HFFc6 (cell line): ENCODE measurements at places on chromosomes 11 and 22. TPM values are rescaled to one million over a fixed set of nuclear protein-coding genes. Genes with fewer than 3 reads are reported as not detected.

Gene OR6M1
- total RNA-seq, result not detected in 2 replicates

Gene APLNR
- total RNA-seq, result not detected in 3 replicates

Gene SMIM35
- not detected in 3 replicates for total RNA-seq

Gene C11orf21
- not detected in 3 replicates for total RNA-seq

Gene PRAME
- not detected in 3 replicates for total RNA-seq

Gene KIRREL3
- 22.2 to 36.3 TPM (median 33.3 TPM) in 3 replicates for total RNA-seq

Gene PGA4
- total RNA-seq, result not detected in 3 replicates

Gene TSKU
- 9.5 to 10.7 TPM (median 10.5 TPM) in 3 replicates for total RNA-seq

Gene BTG4
- not detected in 3 replicates for total RNA-seq

Gene CCDC34
- 11.2 and 16.2 TPM in 2 replicates for total RNA-seq

Gene ENDOD1
- total RNA-seq, result 23.4 to 26.3 TPM (median 24.3 TPM) in 3 replicates

Gene TIMP3
- 369 to 579 TPM (median 485 TPM) in 3 replicates for total RNA-seq

DNA sequence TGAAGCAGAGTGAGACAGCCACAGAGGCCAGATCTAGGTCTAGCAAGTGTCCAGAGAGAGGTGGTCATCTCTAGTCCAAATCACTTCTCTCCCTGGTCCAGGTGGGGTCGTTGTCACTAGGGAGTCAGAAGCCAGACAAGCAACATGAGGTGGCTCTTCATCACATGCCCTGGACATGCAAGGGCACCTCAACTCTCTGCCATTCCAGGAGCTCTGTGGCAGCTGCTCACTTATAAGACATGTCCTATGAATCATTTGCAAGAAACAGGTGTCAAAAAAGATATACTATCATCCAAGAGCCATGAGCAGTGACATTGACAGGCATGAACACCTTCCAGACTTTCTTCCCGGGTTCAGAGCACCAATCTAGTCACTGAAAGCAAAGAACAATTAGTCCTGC lies 130.8 kb downstream of the GALNT18 start:
- H3K4me3 ChIP-seq, result no peak overlapping the region
- H3K36me3 ChIP-seq, result no peaks in the 10 kb centered on the region
- H3K27me3 ChIP-seq, result peaks cover 11% of the 10 kb centered on the region

GRCh38 chr11:57791321-57792059 lies 29.9 kb downstream of the CTNND1 start:
- H3K4me3 ChIP-seq, result no peak overlapping the region
- peaks cover 43% of the 10 kb centered on the region for H3K4me1 ChIP-seq
- H3K27me3 ChIP-seq, result no peaks in the 10 kb centered on the region; the same call in 1 of the 2 replicates
- DNase-seq, result no peak
- H3K27ac ChIP-seq, result 0 out of 2 replicates have a peak overlapping the region, but pooled peaks have one; percentile 56

DNA sequence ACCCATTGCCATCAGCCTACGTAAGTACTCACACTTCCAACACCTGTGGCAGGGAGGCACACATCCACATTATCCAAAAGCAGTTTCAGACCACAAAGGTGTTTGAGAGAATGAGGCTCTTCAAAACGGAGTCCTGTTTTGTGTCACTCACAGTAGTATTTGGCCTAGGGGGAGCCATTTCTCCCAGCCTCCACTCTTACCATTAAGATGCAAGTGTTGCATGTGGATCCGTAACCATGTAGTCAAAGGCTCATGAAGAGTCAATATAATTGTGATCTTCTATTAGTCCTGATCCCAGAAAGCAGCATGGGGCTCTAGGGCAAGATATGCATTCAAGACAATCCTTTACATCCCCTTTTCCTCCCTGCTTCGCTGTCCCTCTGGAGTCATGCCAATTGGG lies 41.5 kb downstream of the IL10RA start:
- DNase-seq, result no peak
- no peak overlapping the region for H3K27ac ChIP-seq
- H3K4me1 ChIP-seq, result no peaks in the 10 kb centered on the region
- peaks cover 30% of the 10 kb centered on the region for H3K27me3 ChIP-seq
- no peaks in the 10 kb centered on the region for H3K36me3 ChIP-seq
- no peak overlapping the region for H3K4me3 ChIP-seq

DNA sequence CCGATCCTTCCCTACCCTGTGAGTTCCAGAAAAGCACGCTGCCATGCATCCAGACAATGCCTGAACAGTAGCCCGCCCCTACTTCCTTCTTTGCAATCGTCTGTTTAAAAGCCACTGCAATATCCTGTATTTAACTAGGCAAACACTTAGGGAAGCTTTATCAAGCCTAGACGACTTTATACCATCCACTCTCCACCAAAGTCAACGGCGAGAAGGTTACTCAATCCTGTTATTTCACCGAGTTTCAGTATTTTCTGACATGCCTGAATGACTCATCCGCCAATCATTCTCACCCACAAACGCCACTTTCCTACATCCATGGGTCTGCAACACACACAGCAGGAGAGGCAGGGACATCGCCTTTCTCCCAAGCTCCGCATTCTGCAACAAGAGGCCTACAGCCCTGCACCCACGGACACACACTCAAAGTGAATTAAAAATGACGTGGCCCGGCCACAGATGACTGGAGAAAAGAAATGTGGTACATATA lies 9.3 kb downstream of the CELSR1 start:
- H3K27ac ChIP-seq, result no peak overlapping the region
- H3K4me1 ChIP-seq, result peaks cover 5% of the 10 kb centered on the region
- no peak overlapping the region for H3K4me3 ChIP-seq
- H3K27me3 ChIP-seq, result peaks cover 15% of the 10 kb centered on the region

GRCh38 chr22:42134100-42135020 lies 3.8 kb upstream of the CYP2D6 start:
- no peak overlapping the region for H3K4me3 ChIP-seq
- no peaks in the 10 kb centered on the region; the same call in 1 of the 2 replicates for H3K36me3 ChIP-seq
- peaks cover 2% of the 10 kb centered on the region for H3K27me3 ChIP-seq

GRCh38 chr11:114262681-114263512 lies 33.3 kb upstream of the NNMT start:
- no peak overlapping the region for H3K4me3 ChIP-seq
- H3K36me3 ChIP-seq, result no peaks in the 10 kb centered on the region

GRCh38 chr11:127109796-127110480 lies 109.4 kb upstream of the KIRREL3 start:
- peaks cover 6% of the 10 kb centered on the region; the same call in 1 of the 2 replicates for H3K4me1 ChIP-seq
- no peaks in the 10 kb centered on the region for H3K36me3 ChIP-seq
- no peak for DNase-seq
- H3K27ac ChIP-seq, result no peak overlapping the region
- H3K27me3 ChIP-seq, result peaks cover 34% of the 10 kb centered on the region
- H3K4me3 ChIP-seq, result no peak overlapping the region

GRCh38 chr22:33535937-33536875 lies 384.1 kb downstream of the LARGE1 start:
- H3K4me1 ChIP-seq, result no peaks in the 10 kb centered on the region
- peaks cover 11% of the 10 kb centered on the region for H3K36me3 ChIP-seq
- no peaks in the 10 kb centered on the region; the same call in none of the 2 replicates for H3K27me3 ChIP-seq
- no peak overlapping the region for H3K27ac ChIP-seq
- no peak for DNase-seq

DNA sequence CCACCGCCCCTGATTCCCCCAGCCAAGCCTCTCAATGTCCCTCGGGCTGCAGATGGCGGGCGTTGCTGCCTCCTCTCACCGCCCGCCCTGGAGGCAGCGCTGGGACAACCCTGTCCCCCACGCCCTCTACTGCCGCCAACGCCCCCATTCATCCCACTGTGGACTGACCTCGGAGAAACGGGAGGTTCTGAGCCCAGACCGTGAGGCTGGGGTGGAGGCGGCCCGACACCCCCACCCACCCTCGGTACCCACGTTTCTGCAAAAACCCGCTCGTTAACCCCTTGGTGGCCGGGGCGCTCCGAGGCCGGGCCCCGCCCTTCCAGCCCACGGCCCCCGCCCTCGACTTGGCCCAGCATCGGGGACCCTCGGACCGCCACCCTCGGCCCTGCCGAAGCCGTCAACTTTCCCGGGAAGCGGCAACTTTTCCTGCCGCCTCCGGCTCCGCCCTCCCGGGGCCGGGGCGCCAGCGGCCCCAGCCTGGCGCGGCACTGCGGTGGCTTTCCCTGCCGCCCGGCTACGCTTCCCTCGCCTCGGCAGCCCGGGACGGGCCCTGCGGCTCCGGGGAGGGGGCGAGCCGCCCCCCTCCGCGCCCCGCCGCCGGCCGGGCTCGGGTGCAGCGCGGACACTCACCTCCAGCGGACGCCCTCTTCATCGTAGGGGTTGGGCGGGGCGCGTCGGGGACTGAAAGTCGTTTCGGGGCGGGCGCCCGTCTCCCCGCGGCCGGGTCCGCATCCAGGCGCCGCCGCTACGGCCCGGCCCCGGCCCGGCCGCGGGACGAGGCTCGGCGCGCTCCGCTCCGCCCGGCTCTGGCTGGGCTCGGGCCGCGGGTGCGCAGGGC lies 458 bp downstream of the RTN4R start:
- peaks cover 8% of the 10 kb centered on the region; the same call in 1 of the 2 replicates for H3K4me1 ChIP-seq
- H3K27ac ChIP-seq, result no peak overlapping the region
- no peak for DNase-seq
- no peak overlapping the region for H3K4me3 ChIP-seq
- no peaks in the 10 kb centered on the region for H3K36me3 ChIP-seq
- peaks cover 3% of the 10 kb centered on the region for H3K27me3 ChIP-seq

DNA sequence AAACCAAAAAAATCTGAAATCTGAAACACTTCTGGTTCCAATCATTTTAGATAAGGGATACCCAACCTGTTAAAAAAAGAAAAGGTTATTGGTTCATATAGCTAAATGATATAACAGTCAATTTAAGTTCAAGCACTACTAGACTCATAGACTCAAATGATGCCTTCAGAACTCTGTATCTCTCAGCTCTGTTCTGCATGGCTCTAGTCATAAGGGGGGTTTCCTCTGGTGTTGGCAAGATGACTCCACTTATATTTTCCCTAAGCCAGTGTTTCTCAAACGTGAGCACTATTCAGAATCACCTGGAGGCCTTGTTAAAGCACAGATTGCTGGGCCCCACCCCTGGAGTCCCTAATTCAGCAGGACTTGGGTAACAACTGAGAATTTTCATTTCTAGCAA lies 11.5 kb upstream of the RRAS2 start:
- H3K4me3 ChIP-seq, result no peak overlapping the region
- H3K27me3 ChIP-seq, result no peaks in the 10 kb centered on the region

GRCh38 chr22:29481265-29482000 lies 1.4 kb downstream of the NEFH start:
- no peaks in the 10 kb centered on the region for H3K36me3 ChIP-seq
- no peak overlapping the region for H3K4me3 ChIP-seq
- peaks cover 11% of the 10 kb centered on the region for H3K4me1 ChIP-seq
- H3K27ac ChIP-seq, result no peak overlapping the region
- peaks cover 33% of the 10 kb centered on the region for H3K27me3 ChIP-seq
- no peak for DNase-seq

DNA sequence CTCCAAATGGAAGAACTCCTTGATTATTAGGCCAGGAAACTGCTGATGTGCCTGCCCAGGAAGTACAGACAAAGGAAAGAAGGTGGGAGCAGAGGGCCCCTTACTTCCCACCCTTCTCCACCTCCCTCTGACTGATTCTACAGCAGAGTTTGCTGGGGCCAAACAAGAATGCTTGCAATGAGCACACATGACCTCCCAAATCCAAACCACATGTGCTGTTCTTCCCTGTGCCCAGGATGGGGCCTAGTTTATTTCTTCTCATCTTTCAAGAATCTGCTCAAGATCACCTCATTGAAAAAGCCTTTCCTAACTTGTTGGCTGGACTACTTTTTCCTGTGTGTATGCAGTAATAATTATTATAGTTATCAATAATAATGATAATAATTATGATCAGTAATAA lies 286.1 kb downstream of the RAB38 start:
- H3K36me3 ChIP-seq, result no peaks in the 10 kb centered on the region
- H3K27me3 ChIP-seq, result no peaks in the 10 kb centered on the region; the same call in 1 of the 2 replicates
- H3K4me3 ChIP-seq, result no peak overlapping the region

- no peak overlapping the region for H3K27ac ChIP-seq
- no peak overlapping the region for H3K4me3 ChIP-seq
- no peaks in the 10 kb centered on the region for H3K36me3 ChIP-seq
- peaks cover 21% of the 10 kb centered on the region for H3K4me1 ChIP-seq
Observed at GRCh38 chr11:123213307-123213771, 18.3 kb upstream of the CLMP start.

GRCh38 chr11:101866619-101867491 lies 48.0 kb upstream of the CEP126 start:
- H3K27ac ChIP-seq, result peak overlapping the region; percentile 60
- H3K36me3 ChIP-seq, result peaks cover 17% of the 10 kb centered on the region
- peaks cover 97% of the 10 kb centered on the region for H3K4me1 ChIP-seq
- H3K27me3 ChIP-seq, result peaks cover 2% of the 10 kb centered on the region; the same call in 1 of the 2 replicates
- peak; percentile 75 for DNase-seq
- H3K4me3 ChIP-seq, result peak overlapping the region; percentile 47

- no peaks in the 10 kb centered on the region for H3K4me1 ChIP-seq
- H3K36me3 ChIP-seq, result no peaks in the 10 kb centered on the region
- peak overlapping the region; percentile 6; the same call in 1 of the 2 replicates for H3K4me3 ChIP-seq
Observed at GRCh38 chr11:59158206-59159068, 13.5 kb upstream of the DTX4 start.

DNA sequence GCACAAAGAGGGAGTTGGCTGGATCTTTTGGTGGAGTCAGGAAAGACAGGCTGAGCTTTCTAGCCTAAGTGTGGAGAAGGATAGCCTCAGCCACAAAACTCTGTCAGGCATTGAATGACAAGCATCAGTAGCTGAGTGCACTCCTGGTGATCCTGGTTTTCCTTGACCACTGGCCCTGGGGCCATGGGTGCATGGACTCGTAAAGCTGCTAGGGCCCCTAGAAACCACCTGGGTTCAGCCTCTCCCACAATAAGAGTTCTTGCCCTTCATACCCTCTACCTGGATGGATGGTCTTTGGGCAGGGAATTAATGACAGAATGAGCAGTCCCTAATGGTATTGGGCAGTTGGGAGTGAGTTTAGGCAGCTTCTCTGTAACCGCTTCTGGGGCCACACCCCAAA lies 22.9 kb downstream of the TUB start:
- no peaks in the 10 kb centered on the region for H3K36me3 ChIP-seq
- H3K4me3 ChIP-seq, result no peak overlapping the region
- peaks cover 6% of the 10 kb centered on the region for H3K4me1 ChIP-seq
- no peak for DNase-seq

GRCh38 chr22:43011079-43011478 lies 3.9 kb downstream of the PACSIN2 start:
- no peak for DNase-seq
- H3K4me1 ChIP-seq, result peaks cover 74% of the 10 kb centered on the region
- no peaks in the 10 kb centered on the region; the same call in 1 of the 2 replicates for H3K36me3 ChIP-seq
- no peak overlapping the region for H3K4me3 ChIP-seq

GRCh38 chr11:128603003-128603696 lies 15.8 kb upstream of the ETS1 start:
- no peak overlapping the region for H3K27ac ChIP-seq
- DNase-seq, result no peak
- H3K4me3 ChIP-seq, result no peak overlapping the region
- peaks cover 26% of the 10 kb centered on the region for H3K4me1 ChIP-seq
- H3K27me3 ChIP-seq, result peaks cover 4% of the 10 kb centered on the region
- no peaks in the 10 kb centered on the region for H3K36me3 ChIP-seq
